ENCODE measurements at places on chromosomes 1 and 21.

GRCh38 chr1:189438808-189439207, 1038.9 kb downstream of the BRINP3 start:
- DNase-seq: no peak

DNA sequence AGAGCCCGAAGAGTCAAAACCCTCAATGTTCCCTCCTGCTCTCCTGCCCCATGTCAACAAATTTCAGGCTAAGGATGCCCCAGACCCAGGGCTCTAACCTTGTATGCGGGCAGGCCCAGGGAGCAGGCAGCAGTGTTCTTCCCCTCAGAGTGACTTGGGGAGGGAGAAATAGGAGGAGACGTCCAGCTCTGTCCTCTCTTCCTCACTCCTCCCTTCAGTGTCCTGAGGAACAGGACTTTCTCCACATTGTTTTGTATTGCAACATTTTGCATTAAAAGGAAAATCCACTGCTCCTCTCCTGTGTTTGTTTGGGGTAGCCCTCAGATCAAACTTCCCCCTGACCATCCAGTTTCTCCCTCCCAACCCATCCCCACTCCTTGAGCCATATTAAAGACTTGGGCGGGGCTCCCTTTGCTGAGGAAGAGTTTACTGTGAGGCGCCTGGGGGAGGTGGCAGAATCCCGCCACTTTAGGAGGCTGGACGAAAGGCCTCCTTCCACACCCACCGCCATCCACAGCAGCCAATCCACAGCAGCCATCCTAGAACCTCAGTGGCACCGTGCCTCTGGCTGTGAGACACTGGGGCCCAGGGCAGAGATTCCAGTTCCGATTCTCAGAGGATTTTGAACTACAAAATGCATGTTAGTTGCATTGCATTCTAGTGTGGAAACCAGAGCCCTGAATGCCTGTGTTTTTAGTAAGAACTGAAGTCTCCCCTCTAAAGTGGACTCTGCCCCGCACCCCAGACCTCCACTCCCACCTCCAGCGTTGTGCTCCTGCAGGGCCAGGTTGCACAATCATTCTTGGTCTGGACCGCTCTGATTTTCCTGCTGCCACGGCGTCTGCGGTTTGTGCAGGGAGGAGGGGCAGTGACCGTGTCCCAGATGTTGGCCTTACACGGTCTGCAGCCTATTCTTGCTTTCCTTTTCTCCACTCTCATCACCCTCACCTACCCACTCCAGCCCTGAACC, 3.0 kb downstream of the OLFML3 start:
- no peak for DNase-seq

DNA sequence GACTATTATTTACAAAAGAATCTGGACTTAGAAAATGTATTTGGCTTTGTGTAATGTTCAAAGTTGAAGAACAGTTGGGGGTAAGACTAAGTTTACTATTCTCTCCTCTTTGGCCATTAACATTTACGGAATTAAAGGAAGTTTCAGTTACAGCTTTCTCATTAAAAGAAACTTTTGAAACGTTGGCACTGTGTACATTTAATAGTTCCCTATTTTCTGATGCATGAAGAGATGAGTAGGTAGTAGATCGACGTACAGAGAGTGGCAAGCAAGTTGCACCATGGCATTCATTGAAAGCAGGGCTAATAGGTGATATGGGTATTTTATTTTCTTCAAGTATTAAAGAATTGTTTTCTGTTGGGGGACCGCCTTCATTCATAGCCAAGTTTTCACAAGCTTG, 3.2 kb downstream of the ASPM start:
- no peak for DNase-seq

DNA sequence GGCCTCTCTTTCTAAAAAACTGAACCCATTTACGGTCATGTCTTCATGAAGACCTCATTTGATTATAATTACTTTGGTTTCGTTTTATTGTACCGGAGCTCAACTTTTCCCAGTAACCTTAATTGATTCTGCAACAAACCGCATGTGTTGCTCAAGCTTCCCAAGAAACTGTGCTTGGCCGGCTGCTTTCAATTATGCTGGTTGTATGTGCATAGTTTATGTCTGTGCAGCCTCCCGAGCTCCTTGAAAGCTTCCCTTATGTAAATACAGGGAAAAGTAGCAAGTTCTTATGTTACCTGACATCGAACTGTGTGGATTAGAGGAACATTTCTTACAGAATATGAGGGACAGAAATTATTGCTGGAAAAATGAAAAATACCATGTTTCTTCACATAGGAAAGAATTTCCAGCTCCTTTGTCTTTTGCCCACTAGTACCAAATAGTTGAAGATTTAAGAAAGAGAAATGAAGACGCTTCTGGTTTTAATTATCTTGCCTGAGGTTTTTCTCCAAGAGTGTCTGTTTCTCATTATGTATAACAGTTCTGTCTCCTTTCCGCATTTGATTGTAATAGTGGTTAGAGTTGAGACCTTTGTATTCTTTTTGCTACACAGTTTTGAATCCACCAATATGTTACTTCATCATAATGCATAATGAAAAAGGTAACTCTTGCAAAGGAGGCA, 2.1 kb downstream of the VCAM1 start:
- no peak for DNase-seq

- DNase-seq: no peak
Measured at GRCh38 chr1:19424651-19425570, 60.4 kb downstream of the CAPZB start.

GRCh38 chr1:201673093-201673492, 134.2 kb downstream of the NAV1 start:
- DNase-seq: no peak

Measured in T-helper 2 cell treated with Interferon-gamma antibody and Interleukin-4, amounts not matched to agents 5 μg/mL and 100 μg/mL, for 36 hours (primary cell).